ENCODE measurements at places on chromosomes 6 and 20. TPM values are rescaled to one million over a fixed set of nuclear protein-coding genes. Genes with fewer than 3 reads are reported as not detected.

The OVOL2 gene
- not detected for total RNA-seq

- DNase-seq = no peak
Observed at GRCh38 chr6:40258531-40258930, 324.3 kb upstream of the MOCS1 start.

DNA sequence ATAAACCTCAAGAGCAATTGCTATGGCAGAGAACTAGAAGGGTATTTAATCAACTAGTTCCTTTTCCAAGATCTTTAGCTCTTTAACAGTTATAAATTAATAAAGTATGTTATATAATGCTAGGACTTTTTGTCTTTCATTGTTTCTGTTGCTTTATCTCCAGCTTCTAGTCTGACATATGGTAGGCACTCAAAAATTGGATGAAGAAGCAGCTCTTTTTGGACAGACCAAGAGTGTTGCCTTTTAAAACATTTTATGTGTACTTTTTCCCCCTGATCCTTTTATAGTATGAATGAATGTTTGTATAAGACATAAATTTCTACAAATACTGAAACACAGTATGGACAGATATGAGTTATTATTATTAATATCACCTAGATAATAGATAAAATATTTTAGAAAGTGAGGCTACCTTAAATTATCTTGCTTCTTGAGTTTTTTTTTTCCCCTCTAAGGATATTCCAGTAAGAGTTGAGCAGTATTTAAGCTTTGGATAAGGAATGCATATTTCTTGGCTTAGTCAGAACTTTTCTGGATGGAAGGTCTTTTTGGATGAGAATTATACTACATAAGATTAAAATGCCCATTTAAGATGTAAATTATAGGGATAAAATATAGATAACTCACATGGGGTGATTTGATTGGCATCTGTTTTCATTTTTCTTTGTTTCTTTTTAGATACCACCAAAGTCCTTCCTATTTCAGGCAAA, 16.6 kb downstream of the LAMA2 start:
- DNase-seq = peak; percentile 12

DNA sequence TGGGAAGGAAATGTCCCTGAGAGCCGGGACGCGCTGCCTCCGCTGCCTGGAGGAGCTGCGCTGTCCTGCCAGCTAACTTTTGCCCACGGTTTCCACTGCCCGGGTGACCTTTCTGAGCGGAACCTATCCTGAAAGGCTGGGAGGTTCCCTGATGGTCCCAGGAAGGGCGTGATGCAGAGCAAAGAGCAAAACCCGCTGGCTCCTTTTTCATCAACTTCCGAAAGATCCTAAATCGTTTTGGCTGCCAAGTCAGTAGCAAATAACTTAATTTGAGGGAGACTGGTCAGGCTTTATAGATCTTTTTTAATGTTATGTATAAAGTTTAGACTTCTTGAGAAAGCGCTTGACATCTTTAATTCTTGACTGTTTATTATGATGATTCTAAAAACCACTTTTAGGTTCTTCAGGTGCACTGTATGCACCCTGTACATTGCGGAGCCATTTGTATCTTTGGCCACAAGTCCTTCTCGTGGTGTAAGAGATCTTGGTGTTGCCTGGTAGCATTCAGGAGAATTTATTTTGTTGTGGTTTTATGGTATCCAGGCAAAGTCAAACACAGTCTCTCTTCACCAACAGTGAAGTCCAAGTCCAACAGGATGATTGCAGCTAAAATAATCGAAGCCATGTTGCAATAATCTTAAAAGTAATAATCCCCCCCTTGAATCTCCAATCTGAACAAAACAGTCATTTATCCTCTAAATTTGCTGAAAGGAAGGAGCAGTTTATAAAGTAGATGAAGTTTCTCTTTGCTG, at the start of gene SYNE1:
TSS of gene SYNE1 (minus strand) at position 67 of the 752 bp plus-strand sequence. CDS start 9,031 bp downstream, outside the sequence.
- DNase-seq = no peak

The MATN4 gene
- not detected for total RNA-seq

- no peak for DNase-seq
Observed at GRCh38 chr6:36712816-36713215, 15.2 kb downstream of the RAB44 start.

DNA sequence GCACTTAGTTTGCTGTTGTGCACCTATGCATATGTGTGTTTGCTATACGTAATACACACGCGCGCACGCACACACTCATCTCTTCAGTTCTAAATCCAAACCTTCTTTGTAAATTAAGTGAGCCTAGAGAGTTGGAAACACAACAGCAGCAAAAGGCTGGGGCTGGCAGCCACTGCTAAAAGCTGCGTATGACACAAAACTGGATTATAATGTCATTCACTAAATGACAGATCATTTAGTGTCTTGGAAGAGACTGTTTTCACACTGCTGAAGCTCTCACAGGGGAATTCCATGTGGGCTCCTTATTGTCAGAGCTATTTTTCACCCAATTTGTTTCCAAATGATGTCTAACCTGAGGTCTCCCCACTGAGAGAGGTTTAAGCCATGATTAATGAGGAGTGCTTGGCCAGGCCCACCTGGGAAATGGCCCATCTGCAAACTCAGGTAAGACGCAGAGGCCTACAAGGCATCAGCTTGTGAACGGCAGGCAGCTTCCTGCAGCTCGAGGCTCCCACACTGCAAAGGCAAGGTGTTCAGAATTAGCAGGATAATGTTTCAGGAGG, 94.2 kb downstream of the OLIG3 start:
- DNase-seq = no peak

GRCh38 chr6:77131426-77131825, 331.9 kb downstream of the HTR1B start:
- DNase-seq = no peak

Measured in M059J (cell line).